ENCODE measurements at places on chromosomes 5 and 9. TPM values are rescaled to one million over a fixed set of nuclear protein-coding genes. Genes with fewer than 3 reads are reported as not detected.

DNA sequence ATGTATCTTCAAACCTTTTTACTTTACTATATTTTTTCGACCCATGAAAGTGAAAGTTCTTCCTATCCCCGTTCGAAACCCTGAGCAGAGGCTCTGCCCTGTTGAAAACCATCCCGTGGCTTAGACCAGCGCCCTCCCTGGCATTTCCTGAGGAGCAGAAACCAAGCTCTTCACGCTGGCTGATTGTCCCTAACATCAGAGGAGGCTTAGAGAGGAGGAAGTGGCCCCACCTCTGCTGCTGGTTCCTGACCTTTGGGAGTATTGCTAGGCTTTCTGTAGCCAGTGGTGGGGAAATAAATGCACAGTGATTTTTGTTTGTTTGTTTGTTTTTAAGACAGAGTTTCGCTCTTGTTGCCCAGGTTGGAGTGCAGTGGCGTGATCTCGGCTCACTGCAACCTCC lies 4.2 kb upstream of the PTGES start:
- peaks cover 6% of the 10 kb centered on the region for H3K27me3 ChIP-seq
- no peaks in the 10 kb centered on the region for H3K36me3 ChIP-seq
- DNase-seq = no peak
- H3K4me3 ChIP-seq = no peak overlapping the region
- peaks cover 19% of the 10 kb centered on the region for H3K4me1 ChIP-seq
- H3K27ac ChIP-seq = no peak overlapping the region

DNA sequence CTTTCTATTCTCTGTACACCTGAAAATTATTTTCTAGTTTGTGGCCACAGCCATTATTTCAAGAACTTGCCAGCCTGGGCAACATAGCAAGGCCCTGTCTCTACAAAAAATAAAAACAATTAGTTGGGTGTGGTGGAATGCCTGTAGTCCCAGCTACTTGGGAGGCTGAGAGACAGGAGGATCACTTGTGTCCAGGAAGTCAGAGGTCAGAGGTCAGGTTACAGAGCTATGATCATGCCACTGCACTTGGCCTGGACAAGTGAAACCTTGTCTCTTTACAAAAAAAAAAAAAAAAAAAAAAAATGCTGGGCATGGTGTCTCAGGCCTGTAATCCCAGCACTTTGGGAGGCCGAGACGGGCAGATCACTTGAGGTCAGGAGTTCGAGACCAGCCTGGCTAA lies 58.3 kb downstream of the HMGCR start:
- no peaks in the 10 kb centered on the region for H3K4me1 ChIP-seq
- H3K27me3 ChIP-seq = no peaks in the 10 kb centered on the region
- peaks cover 9% of the 10 kb centered on the region for H3K36me3 ChIP-seq
- H3K4me3 ChIP-seq = no peak overlapping the region

DNA sequence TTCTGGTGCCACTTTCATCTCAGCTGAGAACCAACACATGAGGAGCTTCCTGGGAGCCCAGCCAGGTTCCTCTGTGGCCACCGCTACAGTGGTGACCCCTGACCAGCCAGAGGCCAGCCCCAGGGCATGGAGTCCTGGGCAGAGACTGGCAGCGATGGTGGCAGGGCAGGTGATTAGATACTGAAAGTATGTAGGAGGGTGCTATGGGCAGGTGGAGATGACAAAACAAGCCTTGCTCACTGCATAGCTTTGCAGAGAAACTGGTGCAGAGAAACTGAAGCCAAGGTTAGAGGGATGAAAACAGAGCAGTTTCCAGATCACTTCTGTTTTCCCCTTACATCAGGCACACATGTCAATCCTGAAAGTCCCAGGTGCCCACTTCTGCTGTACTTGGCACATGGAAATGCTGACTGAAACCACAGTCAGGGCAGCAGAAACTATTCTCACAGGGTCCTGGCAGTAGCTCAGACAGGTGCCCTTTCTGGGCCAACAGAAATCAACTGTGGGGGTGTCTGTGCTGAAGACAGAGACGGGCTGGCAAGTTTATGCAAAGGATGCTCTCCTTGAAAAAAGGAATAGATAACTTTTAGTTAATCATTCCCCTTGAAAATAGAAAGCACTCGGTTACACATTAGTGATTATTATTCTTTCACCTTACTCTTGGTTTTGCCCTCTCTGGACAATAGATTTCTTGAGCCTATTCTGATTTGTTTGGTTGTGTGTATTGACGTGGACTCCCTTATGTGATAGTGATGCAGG lies 90.3 kb downstream of the ANKRD55 start:
- no peaks in the 10 kb centered on the region for H3K27me3 ChIP-seq
- peaks cover 42% of the 10 kb centered on the region for H3K4me1 ChIP-seq

DNA sequence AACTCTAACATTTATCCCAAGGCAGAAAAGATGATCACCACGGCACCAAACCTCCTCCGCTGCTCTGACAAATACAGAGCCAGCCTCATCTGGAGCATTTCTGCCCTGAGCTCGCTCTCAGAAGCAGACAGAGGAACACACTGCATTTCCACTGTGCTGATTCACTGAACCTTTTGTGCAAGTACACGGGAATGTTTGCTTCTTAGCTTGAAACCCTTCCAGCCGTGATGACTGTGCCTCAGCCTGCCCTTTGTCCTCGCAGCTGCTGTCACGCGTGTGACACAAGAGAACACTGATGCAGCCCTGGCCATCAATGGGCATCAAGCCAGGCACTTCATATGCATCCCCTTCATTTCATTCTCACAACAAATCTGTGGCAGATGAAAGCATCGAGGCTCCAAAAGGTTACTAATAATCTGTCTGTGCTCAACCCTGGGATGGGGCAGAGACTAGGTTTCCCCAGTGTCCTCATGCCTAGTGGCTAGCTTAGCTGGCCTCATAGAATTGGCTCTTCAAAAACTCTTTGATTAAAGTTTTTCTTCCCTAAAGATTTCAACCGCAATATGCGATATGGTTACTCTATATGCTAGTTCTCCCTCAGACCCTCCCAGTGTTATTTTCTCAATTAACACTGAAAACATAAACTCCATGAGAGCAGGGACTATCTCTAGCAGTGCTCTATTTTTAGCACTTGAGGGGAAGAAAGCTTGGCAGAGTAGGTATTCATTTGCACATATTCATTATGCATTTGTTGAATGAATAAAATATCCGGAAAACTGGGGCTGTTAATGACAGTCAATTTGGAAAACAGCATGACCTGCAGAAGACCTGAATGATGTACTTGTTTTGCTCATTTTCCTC lies 7.3 kb downstream of the CDC14B start:
- no peak for DNase-seq
- H3K27me3 ChIP-seq = peaks cover 50% of the 10 kb centered on the region
- no peak overlapping the region for H3K27ac ChIP-seq
- H3K36me3 ChIP-seq = no peaks in the 10 kb centered on the region
- no peak overlapping the region for H3K4me3 ChIP-seq
- no peaks in the 10 kb centered on the region for H3K4me1 ChIP-seq

DNA sequence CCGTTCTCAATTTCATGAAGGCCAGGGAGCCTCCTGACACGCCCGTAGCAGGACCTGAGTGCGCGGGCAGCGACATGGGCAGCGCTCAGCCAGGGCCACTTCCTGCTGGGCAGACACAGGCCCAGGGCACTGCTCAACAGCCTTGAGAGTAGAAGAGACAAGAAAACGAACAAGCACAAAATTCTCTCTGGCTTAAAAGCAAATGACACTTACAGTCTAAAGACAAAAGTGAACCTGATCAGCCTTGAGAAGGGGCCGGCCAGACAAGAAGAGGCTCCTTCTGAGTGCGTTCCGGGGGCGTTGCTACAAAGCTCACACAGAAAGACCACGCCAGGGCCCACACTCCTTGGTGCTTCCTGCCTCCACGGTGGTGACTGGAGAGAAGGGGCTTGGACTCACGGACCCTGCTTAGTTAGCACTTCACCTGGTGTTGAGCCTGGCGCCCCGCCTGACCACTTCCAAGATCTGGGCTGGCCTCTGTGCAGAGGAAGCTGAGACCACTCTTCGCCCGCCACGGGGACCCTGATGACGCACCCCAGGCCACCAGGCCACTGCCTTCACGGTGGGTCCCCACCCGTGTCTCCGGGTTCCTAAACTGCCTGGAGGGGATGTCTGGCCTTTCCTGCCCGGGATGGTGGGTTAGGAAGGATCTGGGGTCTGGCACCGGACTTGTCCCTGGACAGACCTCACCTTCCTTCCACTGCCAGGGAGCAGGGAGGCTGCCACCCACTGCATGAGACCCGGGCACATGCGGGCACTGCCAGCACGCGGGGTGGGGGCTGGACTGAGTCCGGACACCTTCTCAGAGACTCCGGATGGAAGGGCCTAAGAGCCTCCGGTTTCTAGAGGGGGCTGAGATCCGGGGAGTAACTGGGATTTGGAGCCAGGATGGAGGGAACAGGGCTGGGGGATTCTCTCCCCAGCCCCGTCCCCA lies 1.3 kb downstream of the SLC12A7 start:
- H3K4me1 ChIP-seq = peaks cover 40% of the 10 kb centered on the region
- H3K27me3 ChIP-seq = peaks cover 9% of the 10 kb centered on the region
- H3K36me3 ChIP-seq = peaks cover 2% of the 10 kb centered on the region
- no peak for DNase-seq
- H3K27ac ChIP-seq = peak overlapping the region; percentile 79
- H3K4me3 ChIP-seq = peak overlapping the region; percentile 87

Gene KLF9
- 18.1 TPM for total RNA-seq
